ENCODE measurements at places on chromosomes 1 and 21.

DNA sequence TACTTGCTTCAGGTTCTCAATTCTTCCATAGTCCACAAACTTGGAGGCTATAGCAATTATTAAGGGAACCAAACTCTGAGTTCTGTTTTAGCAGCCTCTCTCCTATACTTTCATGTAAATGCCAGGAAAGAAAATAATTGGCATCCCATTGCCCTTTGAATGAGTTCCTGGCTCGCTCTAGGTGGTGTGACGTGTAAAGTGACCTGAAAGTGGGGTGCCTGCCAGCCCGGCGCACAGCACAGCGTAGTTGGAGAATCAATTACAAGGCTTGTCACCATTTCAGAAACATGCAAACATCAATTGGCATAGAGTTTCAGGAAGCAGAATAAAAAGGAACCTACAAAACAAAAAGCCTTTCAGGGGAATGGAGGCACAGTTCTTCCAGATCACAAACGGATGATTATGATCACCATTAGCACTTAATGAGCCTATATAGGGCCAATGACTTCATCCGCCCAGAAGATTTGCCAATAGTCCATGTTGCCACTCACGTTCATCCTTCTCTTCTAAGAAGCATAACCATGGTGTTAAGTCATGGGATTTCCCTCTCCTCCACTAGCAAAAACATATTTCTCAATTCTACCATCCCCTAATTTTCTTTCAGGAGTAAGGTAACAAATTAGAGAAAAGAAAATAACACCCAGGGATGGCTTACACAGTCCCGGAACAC is 354.6 kb upstream of the ADGRL2 start:
- peak; percentile 64 for DNase-seq

DNA sequence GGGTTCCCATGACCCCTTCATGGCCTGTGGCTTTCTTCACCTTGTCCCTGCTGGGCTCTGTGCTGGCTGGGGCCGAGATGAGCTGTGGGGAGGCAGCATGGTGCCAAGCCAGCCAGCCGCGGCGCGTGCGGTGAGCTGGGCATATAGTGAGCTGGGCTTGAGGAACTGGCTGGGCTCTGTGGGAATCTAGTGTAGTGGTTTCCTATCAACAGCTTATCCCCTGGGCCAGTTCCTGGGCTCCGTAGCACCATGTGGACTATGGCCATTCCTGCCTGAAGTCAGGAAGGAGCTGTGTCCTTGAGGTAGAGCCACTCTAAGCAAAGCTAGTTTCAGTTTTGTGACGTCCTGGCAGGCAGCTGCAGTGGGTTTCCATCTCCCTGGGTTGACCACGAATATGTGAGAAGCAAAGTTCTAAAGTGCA is 1.8 kb downstream of the NCMAP start:
- DNase-seq, result no peak

- DNase-seq, result no peak
Measured at GRCh38 chr1:43253876-43254275, 15.9 kb upstream of the TMEM125 start.

- DNase-seq, result no peak
Measured at GRCh38 chr1:68358439-68358838, 91.3 kb downstream of the RPE65 start.

DNA sequence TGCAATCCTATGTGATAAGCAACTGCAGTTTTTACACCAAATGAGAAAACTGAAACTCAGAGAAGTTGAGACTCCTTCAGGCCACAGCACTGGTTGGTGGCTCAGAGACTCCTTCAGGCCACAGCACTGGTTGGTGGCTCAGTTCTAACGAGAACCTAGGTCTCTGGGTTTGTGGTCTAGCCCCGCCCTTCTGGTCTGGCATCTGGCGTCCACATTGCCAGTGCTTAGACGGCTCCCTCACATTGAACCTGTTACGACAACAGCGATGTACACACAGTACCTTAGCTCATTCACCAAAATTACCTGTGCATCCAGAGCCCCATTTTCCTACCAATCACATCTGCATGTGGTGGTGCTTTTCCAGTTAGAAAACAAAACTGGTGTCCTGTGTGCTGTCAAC is 66.1 kb downstream of the NID1 start:
- DNase-seq, result no peak

GRCh38 chr1:60949154-60949825 is 133.1 kb upstream of the NFIA start:
- no peak for DNase-seq

- DNase-seq, result no peak
Measured at GRCh38 chr1:11339346-11340232, 66.6 kb downstream of the UBIAD1 start.

- no peak for DNase-seq
Measured at GRCh38 chr1:201882665-201883132, 6.0 kb upstream of the SHISA4 start.

GRCh38 chr1:229002037-229002436 is 266.8 kb downstream of the RHOU start:
- no peak for DNase-seq

DNA sequence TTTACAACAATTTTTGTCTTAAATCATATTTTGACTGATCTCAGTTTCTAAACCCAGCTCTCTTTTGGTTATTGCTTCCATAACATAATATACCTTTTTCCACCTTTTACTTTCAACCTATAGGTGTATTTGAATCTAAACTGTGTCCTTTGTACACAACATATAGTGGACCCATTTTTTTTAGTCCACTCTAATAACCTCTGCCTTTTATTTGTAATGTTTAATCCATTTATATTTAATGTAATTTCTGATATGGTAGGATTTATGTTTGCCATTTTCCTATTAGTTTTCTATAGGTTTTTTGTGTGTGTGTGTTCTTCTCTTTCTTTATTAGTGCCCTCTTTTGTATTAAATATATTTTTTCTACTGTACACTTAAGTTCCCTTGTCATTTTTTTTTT is 22.4 kb upstream of the SLAMF1 start:
- no peak for DNase-seq

- no peak for DNase-seq
Measured at GRCh38 chr1:28326515-28326914, 2.3 kb upstream of the MED18 start.

GRCh38 chr1:208101661-208102431 is 142.3 kb downstream of the PLXNA2 start:
- peak; percentile 84 for DNase-seq

DNA sequence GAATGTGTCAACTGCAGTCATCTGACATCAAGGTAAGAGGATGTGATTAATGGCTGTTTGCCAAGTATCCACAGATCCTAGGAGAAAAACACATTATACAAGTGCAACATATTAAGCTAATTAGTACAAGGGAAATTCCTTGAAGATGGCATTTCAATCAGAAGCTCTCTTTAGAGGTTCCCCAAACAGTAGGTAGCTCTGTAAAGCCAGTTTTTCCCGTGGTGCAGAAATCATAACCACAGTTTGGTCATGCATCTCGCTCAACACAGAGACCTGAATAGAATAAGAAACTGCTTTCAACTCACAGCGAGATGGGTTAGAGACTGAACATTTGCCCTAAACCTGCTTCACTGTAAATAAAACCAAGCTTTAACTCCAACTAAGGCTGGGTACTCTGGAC is 230.5 kb upstream of the CAMK1G start:
- no peak for DNase-seq

DNA sequence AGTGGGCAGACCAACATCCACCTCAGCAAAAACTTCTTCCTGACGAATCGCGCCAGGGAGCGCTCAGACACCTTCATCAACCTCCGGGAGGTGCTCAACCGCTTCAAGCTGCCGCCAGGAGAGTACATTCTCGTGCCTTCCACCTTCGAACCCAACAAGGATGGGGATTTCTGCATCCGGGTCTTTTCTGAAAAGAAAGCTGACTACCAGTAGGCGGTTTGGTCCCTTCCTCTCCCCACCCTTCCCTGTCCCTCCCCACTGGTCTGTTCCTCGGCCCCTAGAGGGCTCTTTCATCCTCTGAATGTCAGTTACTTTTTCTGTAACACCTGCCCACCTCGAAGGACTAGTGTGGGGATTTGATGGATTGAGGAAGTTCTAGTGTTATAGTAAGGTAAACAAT is 46.9 kb downstream of the CAPN2 start:
- DNase-seq, result no peak

- no peak for DNase-seq
Measured at GRCh38 chr1:18126616-18127015, 19.0 kb downstream of the IGSF21 start.

DNA sequence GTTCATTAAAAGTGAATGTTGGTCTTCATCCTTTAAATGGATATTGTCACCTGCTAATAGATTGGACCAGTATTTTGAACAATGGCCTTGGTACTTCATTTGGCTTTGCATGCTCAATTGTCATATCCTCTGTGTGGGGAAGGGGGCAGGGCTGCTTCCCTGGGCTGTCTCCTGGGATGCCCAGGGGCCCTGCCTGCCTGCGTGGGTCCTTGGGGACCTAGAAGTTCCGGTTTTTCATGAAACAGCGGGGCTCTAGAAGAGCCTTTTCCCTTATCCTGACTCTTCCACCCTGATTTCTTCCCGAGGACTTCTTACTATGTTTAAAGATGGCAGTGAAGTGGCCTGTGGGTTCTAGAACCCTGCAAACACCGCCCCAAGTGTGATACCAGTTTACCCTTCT is 97.5 kb downstream of the DISC1 start:
- DNase-seq, result no peak

GRCh38 chr1:14915356-14916054 is 238.0 kb upstream of the TMEM51 start:
- no peak for DNase-seq

DNA sequence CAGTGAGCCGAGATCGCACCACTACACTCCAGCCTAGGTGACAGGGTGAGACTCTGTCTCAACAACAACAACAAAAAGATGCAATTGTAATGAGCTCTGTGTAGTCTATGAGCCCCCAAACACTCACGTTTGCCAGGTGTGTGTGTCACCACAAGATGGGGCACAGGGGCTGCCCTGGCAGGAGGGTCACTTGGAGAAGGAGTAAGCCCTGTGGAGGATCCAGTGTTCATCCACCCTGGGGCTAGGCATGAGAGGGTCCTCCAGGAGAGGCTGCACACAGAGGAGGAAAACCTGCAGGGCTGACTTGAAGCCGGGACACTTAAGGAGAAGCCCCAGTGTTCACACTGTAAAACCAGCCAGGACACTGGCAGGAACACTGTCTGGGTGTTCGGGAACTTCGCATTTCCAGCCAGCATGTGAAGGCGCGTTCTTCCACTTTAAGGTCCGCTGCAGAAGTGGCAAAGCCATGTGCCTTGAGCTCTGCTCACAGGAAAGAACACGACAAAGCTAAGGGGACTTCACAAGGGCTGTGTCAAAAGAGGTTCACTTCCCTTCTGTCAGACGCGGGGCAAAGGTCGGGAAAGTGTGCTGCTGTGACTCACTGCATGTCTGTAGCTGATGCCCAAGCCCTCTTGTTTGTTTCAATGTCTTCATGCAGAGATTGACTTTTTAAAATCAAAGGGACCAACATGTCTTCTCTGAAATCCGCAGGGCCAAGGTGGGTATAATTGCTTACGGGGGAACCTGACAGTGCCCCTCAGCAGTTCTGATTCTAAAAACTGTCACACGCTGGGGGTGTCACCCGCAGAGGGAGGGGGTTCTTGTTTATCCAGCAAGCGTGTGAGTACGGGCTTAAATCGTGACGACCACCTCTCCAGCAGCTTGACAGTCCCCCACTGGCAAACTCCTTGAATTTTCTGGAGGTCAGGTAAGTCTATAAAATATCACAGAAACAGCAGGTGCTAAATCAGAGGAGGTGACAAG is 102.8 kb downstream of the RIPK4 start:
- no peak for DNase-seq

DNA sequence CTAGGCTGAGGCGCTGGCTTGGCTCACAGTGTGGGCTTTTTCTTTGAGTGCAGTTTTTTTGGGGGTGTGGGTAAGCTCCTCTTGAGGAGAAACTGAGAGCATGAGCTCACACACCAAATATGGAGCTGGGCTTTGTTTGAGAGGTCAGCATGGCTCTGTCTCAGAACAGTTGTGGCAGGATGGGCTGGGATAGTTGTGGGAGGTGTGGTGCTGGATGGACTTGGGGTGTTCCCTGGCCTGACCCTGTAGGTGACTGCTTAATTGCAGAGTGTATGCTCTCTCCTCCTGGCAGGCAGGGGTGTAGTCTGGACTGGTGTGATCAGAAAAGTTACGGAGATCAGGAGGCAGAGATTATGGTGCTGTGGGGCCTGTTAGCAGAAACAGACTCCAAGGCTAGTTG is 64.3 kb upstream of the PGBD5 start:
- DNase-seq, result no peak

- DNase-seq, result no peak
Measured at GRCh38 chr1:160548183-160548582, 25.1 kb upstream of the SLAMF6 start.

DNA sequence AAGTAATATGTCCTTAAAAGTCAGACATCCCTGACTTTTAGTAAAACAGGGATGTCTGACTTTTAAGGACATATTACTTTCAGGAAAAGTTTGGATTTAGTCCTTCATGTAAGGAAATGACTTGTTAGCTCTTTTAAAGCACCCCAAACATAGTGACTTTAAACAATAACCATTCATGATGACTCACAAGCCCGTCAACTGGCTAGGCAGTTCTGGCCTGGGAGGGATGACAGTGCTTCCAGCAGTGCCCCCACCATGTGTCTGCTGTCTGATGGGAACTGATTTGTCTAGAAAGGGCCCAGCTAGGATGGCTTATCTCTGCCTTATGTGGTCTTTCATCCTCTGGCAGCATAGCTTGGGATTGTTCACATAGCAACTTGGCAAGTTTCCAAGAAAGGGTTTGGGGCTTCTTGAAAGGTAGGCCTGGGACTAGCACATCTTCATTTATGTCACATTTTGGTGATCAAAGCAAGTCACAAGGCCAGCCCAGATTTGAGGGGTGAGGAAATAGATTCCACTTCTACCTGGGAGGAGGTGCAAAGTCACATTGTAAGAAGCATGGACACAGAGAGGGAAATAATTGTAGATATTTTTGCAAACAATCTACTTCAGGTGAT is 143.5 kb downstream of the C1orf94 start:
- no peak for DNase-seq

DNA sequence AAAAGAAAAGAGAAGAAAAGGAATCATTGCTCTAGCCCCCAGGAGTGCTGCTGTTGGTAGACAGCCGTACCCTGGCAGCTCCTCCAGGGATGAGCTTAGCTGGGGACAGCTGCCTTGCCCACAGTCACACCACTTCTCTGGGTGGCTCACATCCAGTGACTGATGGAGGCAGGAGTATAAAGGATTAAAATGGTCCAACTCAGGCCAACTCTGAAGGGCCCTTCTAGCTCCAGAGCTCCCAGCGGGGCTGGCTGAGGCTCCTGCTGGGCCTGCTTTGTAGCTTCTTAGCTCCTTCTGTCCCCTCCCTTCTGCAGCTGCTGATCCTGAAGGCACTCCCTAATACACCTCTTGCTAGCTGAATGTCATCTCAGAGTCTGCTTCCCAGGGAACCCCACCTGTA is 4.4 kb downstream of the CITED4 start:
- DNase-seq, result no peak

- no peak for DNase-seq
Measured at GRCh38 chr1:91611483-91611917, 110.8 kb downstream of the CDC7 start.
